Activated naive CD8-positive, alpha-beta T cell treated with anti-CD3 and anti-CD28 coated beads for 36 hours (primary cell): ENCODE measurements at places on chromosomes 11 and 22. TPM values are rescaled to one million over a fixed set of nuclear protein-coding genes. Genes with fewer than 3 reads are reported as not detected.

DNA sequence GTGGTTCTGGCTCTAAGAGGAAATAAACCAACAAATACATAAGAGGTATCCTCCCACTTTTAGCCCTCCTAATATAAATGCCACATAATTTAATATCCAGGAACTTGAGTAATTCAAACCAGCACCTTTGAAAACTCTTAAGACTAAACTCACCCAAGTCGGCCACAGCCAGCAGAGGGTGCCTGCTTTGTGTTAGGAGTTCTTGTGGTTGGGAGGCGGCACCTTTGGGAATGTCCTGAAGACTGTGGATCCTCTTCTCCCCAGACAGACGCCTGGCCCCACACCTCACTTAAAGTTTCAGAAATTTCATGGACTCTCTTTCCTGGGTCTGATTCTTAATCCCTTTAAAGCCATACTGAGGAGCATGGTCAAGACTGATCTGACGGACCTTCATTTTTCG lies 169.0 kb downstream of the TBC1D22A start:
- no peak overlapping the region for H3K4me3 ChIP-seq
- H3K27ac ChIP-seq, result no peak overlapping the region
- peaks cover 25% of the 10 kb centered on the region for H3K4me1 ChIP-seq
- no peak for DNase-seq
- no peaks in the 10 kb centered on the region for H3K27me3 ChIP-seq

- no peaks in the 10 kb centered on the region for H3K36me3 ChIP-seq
- H3K4me1 ChIP-seq, result peaks cover 11% of the 10 kb centered on the region
- H3K27ac ChIP-seq, result no peak overlapping the region
These were observed 10.9 kb downstream of the INS start for GRCh38 chr11:2149864-2150847.

DNA sequence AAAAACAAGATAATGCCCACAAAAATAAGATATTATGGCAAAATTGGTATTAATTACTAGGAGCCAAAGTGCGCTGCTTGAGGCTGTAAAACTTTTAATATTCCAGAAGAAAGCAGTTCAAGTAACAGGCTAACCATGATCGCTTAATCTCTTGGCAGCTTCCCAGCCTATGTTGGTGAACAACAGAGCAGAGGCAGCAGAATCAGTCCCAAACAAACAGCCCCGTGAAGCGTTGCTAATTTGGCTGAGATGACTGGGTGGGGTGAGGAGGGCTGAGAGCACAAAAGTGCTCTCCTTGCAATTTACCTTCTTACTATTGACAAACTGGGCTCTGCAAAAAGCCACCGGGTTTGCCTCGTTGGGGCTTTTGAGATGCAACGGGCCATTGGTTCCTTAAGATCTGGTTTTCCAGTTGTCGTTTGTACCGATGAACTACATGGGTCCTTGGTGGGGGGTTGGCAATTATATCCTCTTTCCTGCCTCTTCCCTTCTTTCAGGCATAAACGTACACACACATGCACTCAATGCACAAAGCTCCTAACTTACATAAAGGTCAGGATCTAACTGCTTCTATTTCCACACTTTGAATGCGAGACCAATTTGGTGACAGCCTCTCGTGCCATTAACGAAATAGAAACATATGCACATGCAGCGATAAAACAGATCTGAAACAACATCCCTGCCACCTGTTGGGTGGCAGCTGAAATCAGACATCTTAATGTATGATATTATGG lies 407.6 kb upstream of the CADM1 start:
- H3K4me3 ChIP-seq, result no peak overlapping the region
- DNase-seq, result no peak
- no peaks in the 10 kb centered on the region for H3K36me3 ChIP-seq
- no peaks in the 10 kb centered on the region for H3K4me1 ChIP-seq

- H3K4me3 ChIP-seq, result no peak overlapping the region
- no peak overlapping the region for H3K27ac ChIP-seq
- peaks cover 3% of the 10 kb centered on the region for H3K4me1 ChIP-seq
- no peak for DNase-seq
- no peaks in the 10 kb centered on the region for H3K36me3 ChIP-seq
These were observed 14.9 kb upstream of the MIEF1 start for GRCh38 chr22:39486951-39487825.

DNA sequence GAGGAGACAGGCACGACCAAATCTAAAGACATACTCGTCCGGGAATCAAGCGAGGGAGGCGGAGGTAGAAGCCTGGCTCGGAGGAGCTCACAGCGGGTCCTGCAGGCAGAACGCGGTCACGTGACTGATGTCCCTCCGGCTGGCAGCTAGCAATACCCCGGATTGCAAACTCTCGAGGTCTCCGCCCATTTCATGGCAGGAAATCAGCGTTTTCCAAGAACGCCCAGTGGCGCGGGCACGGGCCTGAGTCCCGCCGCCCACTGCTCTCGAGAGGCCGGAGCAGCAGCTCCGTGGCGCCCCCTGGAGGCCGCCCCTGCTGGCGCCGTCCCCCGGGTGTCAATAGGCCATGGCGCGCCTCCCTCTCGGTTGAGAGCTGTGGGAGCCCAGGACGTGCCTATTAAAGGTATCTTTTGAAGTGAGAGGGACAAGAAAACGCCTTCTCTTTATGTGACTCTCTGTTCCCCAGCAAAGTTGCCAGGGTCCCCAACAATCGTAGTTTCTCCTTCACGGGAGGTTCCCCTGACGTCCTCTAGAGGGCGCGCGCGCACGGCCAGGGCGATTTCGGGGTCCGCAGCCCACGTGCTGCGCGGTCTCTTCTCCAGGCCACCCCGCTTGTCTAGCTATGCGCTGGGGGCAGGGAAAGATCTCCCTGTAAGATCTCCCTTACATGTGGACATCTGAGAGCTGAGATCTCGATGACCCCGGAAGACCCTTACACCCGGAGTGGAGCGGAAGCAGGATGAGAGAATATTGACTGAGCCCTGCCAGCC lies 37.3 kb upstream of the RBFOX2 start:
- H3K27me3 ChIP-seq, result peaks cover 3% of the 10 kb centered on the region
- peak overlapping the region; percentile 85 for H3K27ac ChIP-seq
- no peaks in the 10 kb centered on the region for H3K36me3 ChIP-seq
- DNase-seq, result peak; percentile 76
- H3K4me3 ChIP-seq, result peak overlapping the region; percentile 67

GRCh38 chr11:64675450-64676260 lies 47.3 kb downstream of the NRXN2 start:
- H3K4me1 ChIP-seq, result no peaks in the 10 kb centered on the region
- H3K27me3 ChIP-seq, result peaks cover 10% of the 10 kb centered on the region
- no peak overlapping the region for H3K27ac ChIP-seq

PKNOX2 gene
- not detected for total RNA-seq

LAYN gene
- total RNA-seq, result 63.2 TPM

DNA sequence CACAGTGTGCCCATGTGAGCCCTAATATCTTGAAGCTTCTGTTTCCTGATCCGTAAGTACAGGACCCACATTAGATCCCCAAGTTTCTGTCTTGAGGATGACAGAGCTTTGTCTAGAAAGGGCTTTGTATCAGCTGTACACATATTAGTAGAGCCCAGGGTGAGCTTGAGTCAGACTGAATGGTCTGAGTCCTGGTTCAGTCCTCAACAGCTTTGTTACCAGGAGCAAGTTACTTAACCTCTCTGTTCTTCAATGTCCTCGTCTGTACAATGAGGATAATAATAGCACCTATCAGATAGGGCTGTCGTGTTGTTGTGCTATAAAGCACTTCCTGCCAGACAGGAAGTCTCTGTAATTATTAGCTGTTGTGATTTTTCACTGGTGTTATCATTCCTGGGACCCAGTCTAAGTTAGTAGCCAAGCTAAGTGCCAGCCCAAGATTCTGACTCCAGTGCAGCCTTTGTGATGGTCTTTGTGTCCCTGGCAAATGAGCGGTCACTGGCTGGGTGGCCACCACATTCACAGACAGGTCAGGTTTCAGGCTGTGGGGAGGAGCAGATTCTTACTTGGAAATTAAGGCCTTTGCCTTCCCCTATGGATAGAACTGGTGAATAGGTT lies 6.8 kb downstream of the TOM1 start:
- H3K27me3 ChIP-seq, result no peaks in the 10 kb centered on the region
- no peak overlapping the region for H3K4me3 ChIP-seq

GRCh38 chr11:15988016-15988550 lies 368.3 kb downstream of the SOX6 start:
- H3K4me1 ChIP-seq, result no peaks in the 10 kb centered on the region
- no peak overlapping the region for H3K4me3 ChIP-seq

PPFIA1 gene
- 30.9 TPM for total RNA-seq

GRCh38 chr11:68002938-68003845 lies 705 bp downstream of the UNC93B1 start:
- H3K4me3 ChIP-seq, result peak overlapping the region; percentile 71
- no peaks in the 10 kb centered on the region for H3K27me3 ChIP-seq
- H3K27ac ChIP-seq, result peak overlapping the region; percentile 23
- no peaks in the 10 kb centered on the region for H3K36me3 ChIP-seq
- H3K4me1 ChIP-seq, result peaks cover 11% of the 10 kb centered on the region
- peak; percentile 56 for DNase-seq

DNA sequence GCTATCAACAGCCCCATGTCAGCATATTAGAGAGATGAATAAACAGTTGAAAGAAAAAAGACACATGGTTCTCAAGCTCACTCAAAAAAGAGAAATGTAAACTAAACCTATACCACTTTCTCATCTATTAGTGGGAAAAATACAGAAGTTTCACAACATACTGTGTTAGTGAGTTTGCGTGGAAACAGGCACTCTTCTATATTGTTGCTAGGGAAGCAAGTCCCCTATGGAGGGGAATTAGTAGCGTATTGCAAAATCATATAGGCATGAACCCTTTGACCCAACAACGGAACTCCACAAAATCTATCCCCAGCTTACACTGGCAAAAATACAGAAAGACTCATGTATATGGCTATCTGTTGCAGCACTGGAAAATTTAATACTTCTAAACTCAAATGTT lies 14.2 kb upstream of the RFPL2 start:
- no peaks in the 10 kb centered on the region for H3K4me1 ChIP-seq
- no peak for DNase-seq
- peaks cover 7% of the 10 kb centered on the region for H3K27me3 ChIP-seq
- no peaks in the 10 kb centered on the region for H3K36me3 ChIP-seq
- no peak overlapping the region for H3K27ac ChIP-seq
- no peak overlapping the region for H3K4me3 ChIP-seq

LRRC75B gene
- 0.91 TPM for total RNA-seq

BEST1 gene
- 0.58 TPM for total RNA-seq

DNA sequence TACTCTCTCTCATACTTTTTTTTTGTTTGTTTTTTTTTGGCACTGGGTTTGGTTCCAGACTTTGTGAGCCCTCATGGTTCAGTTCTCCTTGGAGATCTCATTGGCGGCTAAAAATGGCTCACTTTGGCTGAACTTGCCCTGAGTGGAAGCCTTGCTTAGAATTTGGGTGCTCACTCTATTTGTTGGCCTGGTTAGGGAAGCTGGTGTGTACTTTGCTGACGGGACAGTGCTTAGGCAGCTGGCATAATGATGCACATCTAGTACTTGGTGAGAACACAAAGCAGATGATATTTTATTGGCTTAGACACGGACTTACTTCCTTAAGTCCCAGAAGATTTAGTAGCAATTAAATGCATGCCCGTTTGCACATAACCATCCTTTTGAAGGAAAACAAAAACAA lies 66.5 kb upstream of the GRAMD1B start:
- H3K36me3 ChIP-seq, result peaks cover 11% of the 10 kb centered on the region
- H3K27me3 ChIP-seq, result peaks cover 82% of the 10 kb centered on the region
- H3K27ac ChIP-seq, result no peak overlapping the region
- peaks cover 17% of the 10 kb centered on the region for H3K4me1 ChIP-seq
- no peak for DNase-seq

DNA sequence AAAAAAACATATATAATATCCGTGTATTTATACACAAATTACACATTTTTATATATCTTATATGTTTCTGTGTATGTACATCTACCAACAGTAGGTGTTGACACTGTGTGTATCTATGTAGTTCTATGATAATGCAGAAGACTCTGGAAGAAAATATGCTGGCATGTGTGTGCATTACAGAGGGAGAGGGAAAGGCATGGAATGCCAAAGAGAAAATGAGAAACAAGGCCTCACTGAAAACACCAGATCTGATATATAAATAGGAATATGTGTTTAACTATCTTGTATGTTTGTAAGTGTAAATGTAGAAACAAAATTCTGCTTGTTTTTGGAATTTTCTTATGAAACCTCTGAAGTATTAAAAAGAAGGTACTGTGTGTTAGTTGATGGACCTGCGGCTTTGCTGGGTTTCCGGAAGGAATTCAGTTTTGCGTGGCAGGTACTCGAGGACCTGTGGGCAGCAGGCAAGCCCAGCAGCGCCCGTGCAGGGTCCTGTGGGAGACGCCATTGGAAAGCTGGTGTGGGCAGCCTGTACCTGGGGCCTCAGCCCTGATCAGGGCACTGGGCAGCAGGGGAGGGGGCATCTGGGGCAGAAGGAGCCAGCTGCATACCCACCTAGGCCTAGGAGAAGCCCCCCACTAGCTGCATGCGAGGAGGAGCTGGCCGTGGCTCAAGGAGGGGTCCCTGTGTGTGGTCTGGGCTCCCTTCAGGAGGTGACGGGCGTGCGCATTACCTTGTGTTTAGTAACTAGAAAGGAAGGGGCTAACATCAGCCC lies 7.6 kb upstream of the TRMU start:
- H3K36me3 ChIP-seq, result peaks cover 15% of the 10 kb centered on the region
- no peak for DNase-seq
- H3K4me3 ChIP-seq, result no peak overlapping the region
- H3K4me1 ChIP-seq, result no peaks in the 10 kb centered on the region
- no peak overlapping the region for H3K27ac ChIP-seq

DNA sequence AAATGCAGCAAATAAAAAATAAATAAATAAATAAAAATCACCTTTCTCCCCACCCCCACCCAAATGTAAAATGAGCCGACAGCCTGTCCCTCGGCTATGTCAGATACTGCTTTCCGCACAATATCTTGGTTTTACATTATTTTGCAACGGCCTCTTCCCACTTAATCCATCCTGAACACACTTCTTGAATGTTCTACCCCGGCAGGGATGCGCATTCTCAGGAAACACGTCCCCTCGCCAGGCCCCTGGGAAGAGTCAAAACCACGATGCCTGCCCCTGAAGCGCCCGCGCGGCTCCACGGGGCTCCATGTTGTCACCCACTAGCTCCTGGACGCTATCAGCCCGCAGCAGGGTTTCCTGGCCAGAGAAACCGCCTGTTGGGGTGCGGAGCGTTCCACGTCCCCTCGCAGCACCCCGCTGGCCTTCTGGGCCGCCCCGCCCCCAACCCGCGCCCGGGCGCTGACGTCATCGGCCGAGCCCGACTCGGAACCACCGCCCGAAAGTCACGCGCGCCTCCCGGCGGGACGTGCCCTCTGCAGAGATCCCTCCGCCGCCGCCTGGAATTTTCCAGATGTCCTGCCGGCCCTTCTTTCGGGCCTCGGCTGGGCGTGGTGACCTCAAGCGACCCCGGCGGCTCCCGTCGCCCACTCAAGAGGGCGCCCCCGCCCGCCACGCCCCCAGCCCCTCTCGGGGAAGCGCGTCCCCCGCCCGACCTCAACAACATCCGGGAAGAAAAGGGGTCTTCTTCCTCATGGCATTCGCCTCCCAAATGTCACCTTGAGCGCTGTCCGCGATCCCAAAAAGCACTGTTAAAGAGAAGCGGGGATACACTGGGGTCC lies 585 bp upstream of the NEAT1 start:
- H3K27ac ChIP-seq, result peak overlapping the region; percentile 99
- peaks cover 51% of the 10 kb centered on the region for H3K36me3 ChIP-seq
- peaks cover 28% of the 10 kb centered on the region for H3K27me3 ChIP-seq
- peak; percentile 98 for DNase-seq
